ENCODE measurements at places on chromosomes 4 and X.
A peak's percentile ranks its signal among the peaks of the same experiment; 100 is the strongest.

GRCh38 chr4:113300471-113300928, 251.0 kb downstream of the ANK2 start:
- no peak for DNase-seq

- DNase-seq, result peak; percentile 42
Measured at GRCh38 chr4:85147481-85148076, 181.1 kb upstream of the WDFY3 start.

GRCh38 chrX:82127228-82128123, 925.6 kb downstream of the SH3BGRL start:
- no peak for DNase-seq

- DNase-seq, result no peak
Measured at GRCh38 chr4:150402871-150403272, 179.1 kb upstream of the MAB21L2 start.

- DNase-seq, result no peak
Measured at GRCh38 chr4:78863991-78864390, 75.2 kb downstream of the PAQR3 start.

DNA sequence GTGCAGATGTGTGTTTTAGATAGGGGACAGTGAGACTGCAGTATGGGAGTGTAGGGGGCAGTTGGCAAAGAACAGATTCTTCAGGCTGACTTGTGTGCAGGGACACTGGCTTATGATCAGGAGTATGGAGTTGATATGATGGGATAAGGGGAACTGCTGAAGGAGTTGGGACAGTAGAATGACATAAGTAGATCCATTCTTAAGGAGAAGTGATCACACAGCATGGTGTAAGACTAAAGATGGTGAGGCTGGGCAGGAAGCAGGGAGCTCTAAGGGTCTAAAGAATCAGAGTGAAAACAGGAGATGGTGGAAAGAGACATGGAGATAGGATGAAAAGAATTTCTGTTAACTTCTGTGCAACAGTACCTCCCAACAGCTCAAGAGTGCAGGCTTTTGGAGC, 70.7 kb downstream of the REELD1 start:
- DNase-seq, result no peak

DNA sequence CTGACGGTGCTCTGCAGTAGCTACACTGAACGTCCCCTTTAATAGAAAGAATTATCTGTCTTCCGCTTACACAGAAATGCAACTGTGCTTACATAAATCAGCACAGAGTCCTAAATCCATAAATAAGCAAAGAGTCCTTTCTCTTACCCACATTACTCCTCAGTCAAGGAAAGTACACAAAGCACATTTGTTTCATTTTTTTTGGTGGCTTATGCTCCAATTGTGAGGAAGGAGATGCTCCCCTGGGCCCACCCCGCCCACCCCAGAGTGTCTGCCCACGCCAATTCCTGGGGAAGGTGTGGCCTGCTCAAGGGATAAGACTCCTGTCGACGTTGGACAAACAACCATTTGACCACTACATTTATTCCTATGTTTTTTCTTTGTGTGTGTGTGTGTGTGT, 53.8 kb downstream of the CPLX1 start:
- DNase-seq, result no peak

- DNase-seq, result no peak
Measured at GRCh38 chr4:69610484-69610883, 29.0 kb downstream of the UGT2A2 start.

Data from left lung (tissue), 14 donors.